ENCODE measurements at places on chromosomes 4 and X.

DNA sequence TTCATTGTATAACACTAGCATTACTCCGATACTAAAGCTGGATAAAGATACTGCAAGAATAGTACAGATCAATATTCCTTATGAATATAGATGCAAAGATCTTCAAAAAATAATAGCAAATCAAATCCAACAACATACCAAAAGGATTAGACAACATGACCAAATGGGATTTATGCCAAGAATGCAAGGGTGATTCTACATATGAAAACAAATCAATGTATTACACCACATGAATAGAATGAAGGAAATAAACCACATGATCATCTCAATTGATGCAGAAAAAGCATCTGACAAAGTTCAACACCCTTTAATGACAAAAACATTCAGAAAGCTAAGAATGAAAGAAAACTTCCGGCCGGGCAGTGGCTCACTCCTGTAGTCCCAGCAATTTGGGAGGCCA lies 42.8 kb downstream of the CUL4B start:
- no peak for DNase-seq

DNA sequence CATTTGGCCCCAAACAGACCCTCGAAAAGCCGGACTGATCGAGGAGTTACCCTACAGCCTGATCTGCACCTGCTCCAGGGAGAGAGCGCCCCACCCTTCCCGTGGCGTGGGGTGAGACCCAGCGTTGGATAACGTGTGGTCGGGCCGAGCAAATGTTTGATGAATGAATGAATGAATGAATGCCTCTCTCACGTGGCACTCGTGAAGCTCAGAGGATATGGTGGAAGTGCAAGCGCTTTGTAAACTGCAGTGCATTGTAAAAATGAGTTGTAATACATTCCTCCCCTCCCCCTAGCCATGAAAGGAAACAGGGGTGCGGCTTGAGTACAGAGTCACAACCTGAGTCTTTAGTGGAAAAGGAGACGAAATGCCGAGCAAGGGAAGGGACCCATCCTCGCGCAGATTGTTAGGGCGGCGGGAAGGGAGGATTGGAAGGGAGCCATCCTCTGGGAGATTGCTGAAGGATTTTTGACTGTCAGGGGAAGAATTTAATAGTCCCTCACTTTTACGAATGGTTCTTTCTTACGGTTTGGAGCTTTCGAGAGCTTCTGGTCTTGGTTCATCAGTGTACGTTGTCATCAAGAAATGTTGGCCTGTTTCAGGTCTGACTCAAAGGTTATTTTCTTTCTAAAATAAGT lies 772 bp upstream of the FBXW7 start:
- DNase-seq = peak; percentile 20

DNA sequence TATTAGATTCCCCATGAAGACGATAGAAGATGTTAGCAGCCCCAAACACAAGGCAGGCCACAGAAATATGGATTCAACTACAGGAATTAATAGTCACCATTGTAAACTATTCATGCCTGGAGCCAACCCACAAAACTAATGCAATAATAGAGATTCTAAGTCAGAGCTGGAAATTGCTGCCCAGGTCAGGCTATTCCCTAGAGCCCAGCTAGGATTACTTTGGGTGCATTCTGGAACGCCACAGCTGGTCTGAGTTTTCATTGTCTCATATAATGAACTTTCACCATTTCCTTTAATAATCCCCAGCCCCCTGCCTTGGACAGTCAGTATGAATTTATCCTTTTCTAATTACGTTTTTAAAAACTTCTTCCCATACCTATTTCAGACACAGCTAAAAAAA lies 252.6 kb downstream of the PAPSS1 start:
- no peak for DNase-seq

DNA sequence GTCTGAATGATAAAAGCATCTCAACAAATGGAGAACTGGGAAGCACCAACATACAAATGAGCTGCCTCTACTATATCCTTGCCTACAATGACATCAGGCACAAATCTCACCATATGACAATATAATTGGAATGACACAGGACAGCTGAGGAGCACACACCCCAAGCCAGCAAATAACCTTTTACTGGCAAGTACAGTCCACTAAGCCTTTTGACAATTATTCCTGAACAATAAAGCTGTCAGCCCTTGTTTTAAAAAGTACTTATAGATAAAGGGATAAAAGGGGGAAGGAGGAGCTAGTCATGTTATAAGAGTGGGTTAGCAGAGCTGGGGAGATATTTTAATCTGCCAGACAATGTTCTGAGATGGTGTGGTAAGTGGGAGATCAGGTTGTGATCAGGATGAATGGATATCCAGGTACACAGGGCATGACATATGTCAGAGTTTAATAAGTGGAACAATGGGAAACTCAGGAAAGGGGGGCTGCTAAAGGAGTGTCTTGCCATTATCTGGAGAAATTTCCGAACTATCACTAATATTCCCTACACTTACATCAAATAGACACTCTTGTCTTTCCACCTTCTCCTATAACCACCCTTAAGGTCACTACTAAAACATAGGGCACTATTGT lies 127.6 kb downstream of the GPC3 start:
- peak; percentile 28 for DNase-seq

DNA sequence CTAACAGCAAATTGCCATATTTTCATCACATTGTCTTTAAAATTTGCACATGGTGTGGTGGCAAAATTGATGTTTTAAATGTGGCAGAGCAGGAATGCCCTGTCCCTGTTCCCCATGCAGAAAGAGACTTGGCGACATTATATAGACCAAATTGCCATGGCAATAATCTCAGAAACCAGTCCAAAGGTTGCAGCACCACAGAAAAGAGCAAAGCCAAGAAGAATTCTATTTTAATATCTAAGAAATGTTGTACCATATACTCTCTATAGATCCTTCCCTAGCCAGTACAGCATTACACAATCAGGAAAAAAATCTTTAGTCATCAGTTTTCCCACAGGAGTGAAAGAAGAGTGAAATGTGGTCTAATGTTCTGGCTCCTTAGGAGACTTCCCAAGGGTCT lies 80.0 kb downstream of the UGT2B28 start:
- no peak for DNase-seq

- DNase-seq = no peak
These were observed 7.6 kb upstream of the NUDT9 start for GRCh38 chr4:87414816-87415215.

- DNase-seq = no peak
These were observed 167.0 kb downstream of the SMIM20 start for GRCh38 chr4:26080870-26081628.

DNA sequence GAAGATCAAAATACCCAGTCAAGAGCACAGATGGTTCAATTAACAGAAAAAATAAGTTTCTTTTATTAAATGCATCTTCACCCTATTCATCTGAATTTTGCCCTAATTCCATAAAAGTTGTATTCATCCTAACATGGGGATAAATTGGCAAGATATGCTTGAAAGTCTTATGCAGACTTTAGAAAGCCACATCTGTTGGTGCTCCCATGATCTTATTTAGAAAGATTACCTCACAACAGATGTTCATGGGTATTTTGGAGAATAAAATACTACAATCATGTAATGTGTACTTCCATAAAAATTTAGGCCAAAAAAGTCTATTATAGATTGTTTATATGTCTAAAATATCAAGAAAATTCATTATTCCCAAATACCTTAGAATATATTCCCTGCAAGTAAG lies 510.3 kb downstream of the TECRL start:
- DNase-seq = no peak

GRCh38 chrX:144219035-144219434 lies 335.2 kb downstream of the UBE2NL start:
- DNase-seq = no peak

DNA sequence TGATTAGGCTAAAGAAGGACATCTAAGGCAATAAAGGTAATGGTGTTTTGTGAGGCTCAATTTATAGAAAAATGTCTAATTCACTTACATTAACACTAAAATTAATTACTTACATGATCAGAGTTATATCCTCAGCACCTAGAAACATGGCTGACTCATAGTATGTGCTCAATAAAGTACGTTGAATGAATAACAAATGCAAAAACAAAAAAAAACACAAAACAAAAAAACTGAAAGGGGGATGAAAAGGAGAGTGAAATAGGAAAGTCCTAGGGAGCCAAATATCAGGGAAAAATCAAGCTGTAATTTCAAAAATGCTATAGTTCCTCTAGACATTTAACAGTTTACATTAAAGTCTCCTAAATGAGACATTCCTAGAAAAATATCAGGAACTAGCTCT lies 18.7 kb downstream of the MBNL3 start:
- DNase-seq = no peak

DNA sequence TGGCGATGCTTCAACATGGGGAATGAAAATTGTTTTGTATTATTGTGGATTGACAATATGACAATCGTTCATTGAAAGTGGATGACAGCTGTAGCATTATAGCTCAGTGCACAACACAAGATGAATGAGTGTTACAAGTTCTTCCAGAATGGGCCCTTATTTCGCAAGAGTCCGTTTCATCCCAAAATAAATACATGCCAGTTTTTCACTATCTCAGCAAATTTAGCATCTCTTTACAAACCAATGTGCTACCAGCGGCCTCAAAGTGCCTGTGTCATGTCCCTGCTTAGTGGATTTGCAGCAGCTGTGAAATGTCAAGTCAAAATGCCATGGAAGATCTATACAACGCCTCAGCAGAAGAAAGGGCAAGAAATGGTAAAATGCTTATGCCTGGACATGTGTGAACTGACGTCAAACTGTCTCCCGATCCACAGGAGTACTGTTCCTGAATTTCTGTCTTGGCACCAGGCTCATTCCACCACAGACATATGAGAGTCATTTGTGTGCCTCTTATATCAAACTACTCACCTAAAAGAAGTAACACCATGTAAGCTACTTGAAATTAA lies 109.6 kb downstream of the MAML3 start:
- no peak for DNase-seq

DNA sequence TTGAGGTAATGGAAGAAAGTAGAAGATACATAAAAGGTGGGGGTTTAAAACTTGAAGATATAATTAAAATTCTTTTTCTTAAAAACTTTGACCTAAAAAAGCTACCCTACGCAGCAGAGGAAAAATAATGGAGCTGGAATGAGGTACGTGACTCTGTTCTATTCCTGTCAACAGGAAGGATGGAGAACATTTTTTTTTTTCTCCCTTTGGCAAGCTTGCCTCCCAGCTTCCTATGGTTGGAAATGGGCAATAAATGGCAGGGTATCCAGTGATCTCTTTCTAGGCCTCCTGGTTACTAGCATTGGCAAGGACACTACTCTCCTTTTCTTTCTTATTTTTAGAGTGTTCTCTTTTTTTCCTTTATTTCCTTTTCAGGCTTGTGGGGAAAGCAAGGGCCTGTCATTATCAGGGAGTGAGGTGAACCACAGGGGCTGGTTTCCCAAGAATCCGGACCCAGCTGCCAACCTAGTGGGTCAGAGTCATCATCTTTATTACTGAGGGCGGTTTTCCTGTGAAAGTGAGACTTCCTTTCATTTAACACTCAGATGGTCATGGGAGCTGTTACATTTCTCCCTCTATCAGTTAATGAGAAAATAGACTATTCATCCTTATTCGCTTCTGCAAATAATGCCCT lies 224.6 kb downstream of the SPRY1 start:
- no peak for DNase-seq

DNA sequence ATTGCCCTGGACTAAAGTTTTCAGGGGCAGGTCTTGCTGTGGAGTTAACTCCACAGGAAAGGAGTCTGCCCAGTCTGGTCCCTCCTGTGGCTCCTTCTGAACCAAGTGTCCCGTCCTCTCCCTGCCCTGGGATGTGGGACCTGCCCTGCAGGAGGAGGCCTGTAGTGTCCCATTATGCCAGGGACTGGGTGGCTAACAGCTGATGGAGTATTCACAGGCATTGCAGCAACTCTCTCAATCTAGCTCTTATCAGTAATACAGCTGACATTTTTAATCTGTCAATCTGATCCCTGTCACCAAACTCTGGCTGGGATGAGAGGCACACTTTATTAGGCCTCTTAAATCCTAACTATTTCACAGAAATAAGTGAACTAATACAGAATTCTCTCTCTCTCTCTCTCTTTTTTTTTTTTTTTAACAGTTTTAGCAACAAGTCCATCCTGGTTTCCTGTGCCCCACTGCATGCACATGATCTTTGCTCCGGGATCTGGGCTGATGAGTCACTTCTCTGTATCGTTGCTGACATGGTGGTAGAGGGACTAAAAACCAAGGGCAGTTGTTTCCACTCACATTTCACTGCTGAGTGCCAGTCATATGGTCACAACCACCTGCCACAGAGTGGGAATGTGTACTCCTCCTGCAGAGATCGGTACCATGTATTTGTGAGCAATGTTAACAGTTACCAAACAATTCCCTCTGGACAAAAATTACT lies 39.1 kb downstream of the HAND2 start:
- no peak for DNase-seq

DNA sequence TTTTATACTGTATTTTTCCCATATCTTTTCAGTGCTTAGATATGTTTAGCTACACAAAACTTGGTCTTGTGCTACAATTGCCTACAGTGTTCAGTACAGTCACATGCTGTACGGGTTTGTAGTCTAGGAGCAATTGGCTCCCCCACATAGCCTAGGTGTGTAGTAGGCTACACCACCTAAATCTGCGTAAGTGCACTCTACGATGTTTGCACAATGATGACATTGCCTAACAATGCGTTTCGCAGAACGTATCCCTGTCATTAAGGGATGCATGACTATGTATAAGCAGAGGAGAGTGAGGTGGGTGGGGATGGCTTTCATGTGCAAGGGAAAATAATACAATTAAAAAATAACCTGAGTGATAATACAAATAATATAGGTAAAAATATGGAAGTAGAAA lies 131.4 kb downstream of the GBA3 start:
- no peak for DNase-seq

DNA sequence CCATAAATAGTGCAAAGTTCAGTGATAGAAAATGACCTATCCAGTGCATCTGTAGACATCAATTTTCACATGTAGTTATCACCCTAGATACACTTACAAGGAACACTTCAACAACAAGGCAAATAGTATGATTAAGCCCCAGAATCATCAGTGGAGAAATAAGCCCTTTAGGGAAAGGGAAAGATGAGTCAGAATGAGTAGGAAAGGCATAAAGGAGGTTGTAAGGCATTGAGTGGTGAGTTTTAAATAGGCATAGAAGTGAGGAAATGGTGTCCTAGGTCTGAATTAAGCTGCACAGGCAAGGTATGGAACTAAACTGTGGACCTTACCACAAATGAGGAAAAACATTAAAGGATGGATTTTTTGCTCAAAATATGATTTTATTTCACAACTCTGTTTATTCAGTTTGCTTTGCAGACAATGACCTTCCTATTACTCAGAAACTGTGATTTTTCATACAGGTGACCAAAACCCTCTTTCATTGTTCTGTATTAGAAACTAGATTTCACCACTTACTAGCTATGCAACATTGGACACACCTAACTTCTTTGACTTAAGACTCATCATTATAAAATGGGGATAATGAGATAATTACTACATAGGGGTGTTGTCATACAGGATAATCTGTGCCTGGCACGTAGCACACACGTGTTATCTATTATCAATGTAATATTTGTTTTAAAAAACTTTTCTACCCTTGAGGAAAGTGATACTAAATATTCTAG lies 57.0 kb upstream of the MAP9 start:
- no peak for DNase-seq

GRCh38 chrX:112714357-112714918 lies 34.7 kb upstream of the LHFPL1 start:
- no peak for DNase-seq

Measured in NCI-H524 (cell line).